T1000 (cell line): ENCODE measurements at places on chromosomes 3 and 15.
A peak's percentile ranks its signal among the peaks of the same experiment; 100 is the strongest.

GRCh38 chr15:57887825-57888224 is 177.7 kb downstream of the ALDH1A2 start:
- no peak for DNase-seq

DNA sequence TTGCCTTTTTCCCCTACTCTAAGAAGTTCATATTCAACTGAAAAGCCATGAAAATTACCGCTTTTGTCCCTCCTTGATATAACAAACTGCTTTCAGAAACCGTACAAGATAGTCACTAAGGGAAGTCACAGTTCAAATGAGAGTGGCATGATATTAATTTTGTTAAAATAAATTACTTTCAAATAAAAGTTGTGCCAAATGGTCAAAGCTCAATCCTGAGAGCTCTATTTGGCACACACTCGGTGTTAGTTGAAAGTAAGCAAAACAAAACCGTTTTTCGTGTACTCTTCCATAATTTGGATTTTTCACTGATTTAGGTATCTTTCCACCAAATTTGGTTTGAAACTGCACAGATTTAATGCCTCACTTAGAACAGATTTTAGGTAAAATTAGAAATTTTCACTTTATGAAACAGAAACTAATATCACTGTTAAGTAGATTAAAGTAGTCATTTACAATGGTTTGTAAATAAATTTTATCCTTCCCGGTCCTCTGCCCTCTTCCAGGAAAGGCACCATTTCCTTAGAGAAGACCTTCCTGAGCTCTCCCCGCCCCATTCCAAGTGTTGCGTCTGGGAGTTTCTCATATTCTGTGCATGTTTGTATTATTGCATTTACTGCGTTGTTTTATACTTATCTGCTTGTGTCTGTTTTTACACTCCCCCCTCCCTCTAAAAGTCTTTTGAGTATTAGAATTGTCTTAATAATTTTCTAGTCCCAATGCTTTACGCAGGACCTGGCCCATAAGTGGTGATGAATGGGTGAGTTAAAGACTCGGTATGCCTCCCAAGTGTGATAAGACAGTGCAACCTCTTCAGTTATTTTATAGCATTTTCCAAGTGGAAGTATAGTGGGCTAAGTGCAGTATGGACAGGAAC is 853 bp downstream of the TCAIM start:
- no peak for DNase-seq

DNA sequence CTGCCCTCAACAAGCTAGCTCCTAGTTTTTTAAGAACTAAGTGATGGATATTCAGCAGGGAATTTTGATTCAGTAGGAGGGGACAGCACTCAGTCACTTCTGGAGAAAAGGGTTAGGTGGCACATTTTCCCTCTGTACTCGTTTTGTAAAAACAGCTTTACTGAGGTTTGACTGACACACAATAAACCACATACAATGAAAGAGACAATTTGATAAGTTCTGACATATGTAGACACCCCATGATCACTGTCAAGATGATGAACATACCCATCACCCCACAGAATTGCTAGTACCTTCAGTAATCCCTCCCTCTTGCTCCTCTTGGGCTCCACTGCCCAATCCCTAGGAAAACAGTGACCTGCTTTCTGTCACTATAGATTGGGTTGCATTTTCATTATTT is 29.0 kb upstream of the PLAAT1 start:
- DNase-seq: no peak

DNA sequence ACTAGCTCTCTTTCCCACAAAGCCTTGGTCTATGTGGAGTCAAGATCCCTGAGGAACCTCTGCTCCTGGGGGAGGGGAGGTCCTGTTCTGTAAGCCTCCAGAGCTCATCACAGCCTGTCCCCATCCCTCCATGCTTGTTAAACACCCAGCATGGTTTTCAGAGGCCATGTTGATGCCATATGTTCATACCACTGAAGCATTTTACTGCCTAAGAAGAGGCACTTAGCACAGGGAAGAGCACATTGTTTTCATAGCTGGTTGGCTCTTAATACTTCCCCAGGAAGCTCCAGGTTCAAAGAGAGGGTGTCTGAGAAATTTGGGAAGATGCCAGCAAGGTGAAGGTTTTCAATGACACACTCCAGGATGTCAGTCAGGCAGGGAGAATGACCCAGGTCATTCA is 25.6 kb downstream of the CPNE4 start:
- no peak for DNase-seq

- no peak for DNase-seq
Observed at GRCh38 chr3:177574222-177574856, 377.1 kb upstream of the TBL1XR1 start.

GRCh38 chr15:47184003-47184907 is 533.0 kb upstream of the SEMA6D start:
- DNase-seq: peak; percentile 58

- DNase-seq: no peak
Observed at GRCh38 chr3:52866427-52866826, 30.9 kb downstream of the STIMATE start.

GRCh38 chr15:88312941-88313579 is 56.5 kb upstream of the NTRK3 start:
- no peak for DNase-seq
